NCI-H446 treated with DMSO at 0.1 percent for 48 hours (cell line): ENCODE measurements at places on chromosomes 1 and 21.

GRCh38 chr1:100643471-100644196 lies 75.9 kb upstream of the VCAM1 start:
- no peak for DNase-seq

DNA sequence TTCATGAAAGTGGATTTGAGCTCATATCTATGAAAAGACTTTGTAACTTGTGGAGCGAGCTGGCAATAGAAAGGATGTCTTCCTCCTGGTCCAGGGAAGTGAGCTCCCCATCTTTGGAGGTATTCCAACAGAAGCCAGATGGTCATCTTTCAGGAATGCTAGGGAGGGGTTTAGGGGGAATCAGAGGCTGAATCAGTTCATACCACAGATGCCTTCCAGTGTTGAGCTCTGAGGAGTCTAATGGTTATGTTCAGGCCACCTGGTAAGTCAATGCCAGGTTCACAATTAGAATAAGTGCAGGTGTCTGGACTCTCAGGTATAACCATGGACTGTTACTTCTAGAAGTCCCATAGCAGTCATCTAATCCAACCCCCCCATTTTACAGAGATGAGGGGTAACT lies 119.1 kb downstream of the ACTL8 start:
- DNase-seq, result peak; percentile 52

GRCh38 chr1:16969057-16969611 lies 11.3 kb downstream of the MFAP2 start:
- DNase-seq, result no peak

DNA sequence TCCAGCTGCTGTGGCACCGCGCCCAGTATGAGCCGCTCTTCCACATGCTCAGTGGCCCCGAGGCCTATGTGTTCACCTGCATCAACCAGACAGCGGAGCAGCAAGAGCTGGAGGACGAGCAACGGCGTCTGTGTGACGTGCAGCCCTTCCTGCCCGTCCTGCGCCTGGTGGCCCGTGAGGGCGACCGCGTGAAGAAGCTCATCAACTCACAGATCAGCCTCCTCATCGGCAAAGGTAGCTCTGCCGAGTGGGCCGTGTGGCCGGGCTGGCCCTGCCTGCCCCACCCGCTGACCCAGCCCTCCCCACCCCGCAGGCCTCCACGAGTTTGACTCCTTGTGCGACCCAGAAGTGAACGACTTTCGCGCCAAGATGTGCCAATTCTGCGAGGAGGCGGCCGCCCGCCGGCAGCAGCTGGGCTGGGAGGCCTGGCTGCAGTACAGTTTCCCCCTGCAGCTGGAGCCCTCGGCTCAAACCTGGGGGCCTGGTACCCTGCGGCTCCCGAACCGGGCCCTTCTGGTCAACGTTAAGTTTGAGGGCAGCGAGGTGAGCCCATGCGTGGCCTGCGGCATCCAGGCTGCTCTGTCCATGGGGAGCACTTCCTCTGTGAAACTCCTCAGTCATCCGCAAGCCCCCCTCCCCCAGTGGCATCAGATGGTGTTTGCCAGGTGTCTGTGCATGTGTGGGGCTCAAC lies 64.2 kb downstream of the PIK3CD start:
- DNase-seq, result no peak

GRCh38 chr21:17550671-17551308 lies 37.9 kb downstream of the CXADR start:
- DNase-seq, result no peak

- DNase-seq, result no peak
Observed at GRCh38 chr1:213976665-213977485, 10.9 kb upstream of the PROX1 start.

DNA sequence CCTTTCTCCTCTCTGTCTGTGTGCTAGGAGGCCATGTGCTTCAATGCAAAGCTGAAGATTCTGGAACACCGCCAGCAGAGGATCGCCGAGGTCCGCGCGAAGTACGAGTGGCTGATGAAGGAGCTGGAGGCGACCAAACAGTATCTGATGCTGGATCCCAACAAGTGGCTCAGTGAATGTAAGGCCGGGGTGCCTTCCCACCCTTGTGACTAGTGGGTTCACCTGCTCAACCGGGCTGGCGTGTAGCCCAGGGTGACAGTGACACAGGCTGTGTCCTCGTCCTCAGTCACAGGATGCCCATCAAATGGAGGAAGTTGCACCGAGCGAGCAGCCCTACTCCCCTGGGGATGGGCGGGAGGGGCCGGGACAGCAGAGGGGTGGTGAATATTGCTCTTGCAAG lies 544.1 kb downstream of the KIF26B start:
- no peak for DNase-seq

- peak; percentile 46 for DNase-seq
Observed at GRCh38 chr1:197521118-197521739, 253.2 kb downstream of the CRB1 start.

DNA sequence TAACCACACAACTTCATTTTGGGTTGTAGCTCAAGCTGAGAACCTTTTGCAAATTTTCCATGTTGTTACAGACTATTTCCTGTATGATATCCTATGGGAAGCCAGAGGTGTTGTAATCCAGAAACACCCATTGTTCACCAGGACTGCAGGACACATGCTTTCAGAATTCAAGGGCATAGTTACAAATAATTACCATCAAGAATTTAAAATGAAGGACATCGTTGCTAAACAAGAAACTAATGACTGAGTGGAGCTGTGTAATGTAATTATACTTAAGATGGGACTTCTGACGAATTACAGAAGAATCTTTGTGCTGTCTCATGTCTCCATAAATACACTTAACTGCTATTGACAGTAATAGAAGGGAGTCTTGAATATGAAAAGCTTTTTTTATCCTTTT lies 47.6 kb upstream of the HOOK1 start:
- no peak for DNase-seq

- peak; percentile 31 for DNase-seq
Observed at GRCh38 chr1:22778862-22779520, 68.4 kb downstream of the EPHB2 start.

DNA sequence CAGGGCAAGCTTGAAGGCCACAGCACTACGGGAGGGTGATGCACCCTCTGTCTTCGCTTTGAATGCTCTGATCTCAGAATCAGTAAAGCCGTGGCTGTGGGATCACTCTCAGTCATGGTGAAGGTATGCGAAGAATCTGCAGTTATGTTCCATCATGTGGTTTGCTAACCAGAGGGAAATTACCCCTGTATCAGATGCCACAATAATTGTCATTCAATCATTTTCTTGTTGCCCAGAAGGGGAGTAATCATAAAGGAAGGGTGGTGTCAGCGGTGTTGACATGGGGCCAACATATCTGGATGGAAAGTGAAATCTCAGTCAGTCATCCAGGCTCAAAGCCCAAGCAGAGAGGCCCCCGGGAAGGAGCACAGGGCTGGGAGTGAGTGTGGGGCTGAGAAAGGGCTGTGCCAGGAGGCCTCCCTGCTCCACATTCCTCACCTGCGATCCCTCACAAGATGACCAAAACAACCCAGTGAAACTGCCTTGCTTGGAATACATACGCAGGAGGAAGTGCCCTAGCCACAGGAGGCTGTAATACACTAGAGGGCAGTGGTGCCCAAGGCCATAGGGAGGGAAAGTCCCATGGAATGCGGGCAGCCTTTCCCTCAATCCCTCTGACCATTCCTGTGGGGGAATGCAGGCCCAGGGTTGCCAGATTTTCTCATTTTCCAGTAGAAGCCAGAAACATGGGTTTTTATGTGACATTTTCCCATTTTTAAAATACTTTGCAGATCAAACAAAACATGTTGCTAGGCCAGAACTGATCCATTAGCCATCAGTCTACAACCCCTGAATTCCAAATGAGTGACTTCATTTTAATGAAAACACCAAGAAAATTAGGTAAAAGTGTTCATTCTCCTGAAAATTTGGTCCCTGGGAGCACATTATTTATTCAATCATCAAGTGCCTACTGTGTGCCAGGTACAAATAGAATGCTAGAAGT lies 95.7 kb upstream of the VANGL1 start:
- DNase-seq, result no peak

DNA sequence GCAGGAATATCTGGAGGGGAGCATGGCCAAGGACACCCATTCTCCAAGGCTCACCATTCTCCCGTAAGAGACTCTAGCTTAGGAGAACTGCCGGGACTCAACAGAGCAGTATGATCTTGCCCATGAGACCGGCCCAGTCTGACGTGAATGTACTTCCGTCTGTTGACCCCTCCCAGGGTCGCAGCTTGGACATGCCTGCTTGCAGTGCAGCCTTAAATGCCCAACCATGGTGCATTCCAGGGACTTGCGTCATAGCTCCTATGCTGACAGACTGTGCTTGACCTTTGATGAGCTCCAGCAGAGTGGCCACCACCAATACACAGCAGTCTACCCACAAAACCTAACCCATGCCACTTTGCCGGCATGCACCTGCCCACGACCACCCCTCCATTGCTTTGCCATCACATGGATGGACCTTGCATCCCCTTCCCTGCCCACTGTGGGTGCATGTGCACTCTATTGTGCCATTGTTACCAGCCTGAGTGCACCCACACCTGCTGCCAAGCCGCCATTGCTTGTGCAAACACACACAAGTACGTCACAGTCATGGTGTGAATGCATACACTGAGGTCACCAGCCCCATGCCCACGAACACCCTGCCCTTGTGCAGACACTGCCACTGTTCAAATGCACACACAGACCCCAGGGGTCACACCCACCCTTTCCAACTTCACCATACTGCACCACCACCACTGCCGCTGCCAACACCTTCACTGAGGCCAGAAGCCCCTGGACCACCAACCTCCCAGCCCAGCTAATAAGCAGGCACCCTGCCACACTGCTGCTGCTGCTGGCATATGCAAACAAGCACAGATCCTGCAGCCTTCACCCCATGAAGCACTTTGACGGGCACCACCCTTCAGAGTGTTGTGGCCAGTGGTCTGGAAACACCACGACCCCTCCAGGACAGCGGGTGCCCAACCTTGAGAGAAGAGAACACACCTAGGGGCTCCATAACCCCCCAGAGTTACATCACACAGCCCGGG lies 1141.3 kb downstream of the BRINP3 start:
- DNase-seq, result no peak

DNA sequence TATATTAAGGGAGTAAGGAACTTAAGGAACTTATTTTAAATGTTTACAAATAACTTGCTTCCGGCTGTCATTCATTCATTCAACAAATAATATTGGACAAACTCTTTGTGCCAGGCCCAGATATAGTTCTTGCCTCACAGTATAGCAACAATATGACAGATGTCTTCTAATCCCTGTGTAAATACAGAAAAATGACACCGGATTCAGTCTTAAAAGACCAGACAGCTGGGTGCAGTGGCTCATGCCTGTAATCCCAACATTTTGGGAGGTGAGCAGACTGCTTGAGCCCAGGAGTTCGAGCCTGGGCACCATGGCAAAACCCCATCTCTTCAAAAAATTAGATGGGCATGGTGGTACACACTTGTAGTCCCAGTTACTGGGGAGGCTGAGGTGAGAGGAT lies 23.7 kb downstream of the EIF2B3 start:
- peak; percentile 39 for DNase-seq

DNA sequence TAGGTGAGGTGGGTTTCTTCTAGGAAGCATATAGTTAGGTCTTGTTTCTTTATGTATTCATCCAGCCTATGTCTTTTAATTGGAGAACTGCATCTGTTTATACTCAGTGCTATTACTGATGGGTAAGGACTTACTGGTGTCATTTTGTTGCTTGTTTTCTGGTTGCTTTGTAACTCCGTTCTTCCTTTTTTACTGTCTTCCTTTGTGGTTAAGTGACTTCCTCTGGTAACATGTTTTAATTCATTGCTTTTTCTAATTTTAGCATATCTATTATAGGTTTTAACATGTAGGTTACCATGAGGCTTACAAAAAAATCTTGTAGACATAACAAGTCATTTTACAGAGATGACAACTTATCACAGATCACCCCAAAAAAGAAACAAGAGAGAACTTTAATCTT lies 160.8 kb downstream of the VAV3 start:
- DNase-seq, result no peak

GRCh38 chr1:235343726-235344125 lies 15.4 kb downstream of the GGPS1 start:
- no peak for DNase-seq

DNA sequence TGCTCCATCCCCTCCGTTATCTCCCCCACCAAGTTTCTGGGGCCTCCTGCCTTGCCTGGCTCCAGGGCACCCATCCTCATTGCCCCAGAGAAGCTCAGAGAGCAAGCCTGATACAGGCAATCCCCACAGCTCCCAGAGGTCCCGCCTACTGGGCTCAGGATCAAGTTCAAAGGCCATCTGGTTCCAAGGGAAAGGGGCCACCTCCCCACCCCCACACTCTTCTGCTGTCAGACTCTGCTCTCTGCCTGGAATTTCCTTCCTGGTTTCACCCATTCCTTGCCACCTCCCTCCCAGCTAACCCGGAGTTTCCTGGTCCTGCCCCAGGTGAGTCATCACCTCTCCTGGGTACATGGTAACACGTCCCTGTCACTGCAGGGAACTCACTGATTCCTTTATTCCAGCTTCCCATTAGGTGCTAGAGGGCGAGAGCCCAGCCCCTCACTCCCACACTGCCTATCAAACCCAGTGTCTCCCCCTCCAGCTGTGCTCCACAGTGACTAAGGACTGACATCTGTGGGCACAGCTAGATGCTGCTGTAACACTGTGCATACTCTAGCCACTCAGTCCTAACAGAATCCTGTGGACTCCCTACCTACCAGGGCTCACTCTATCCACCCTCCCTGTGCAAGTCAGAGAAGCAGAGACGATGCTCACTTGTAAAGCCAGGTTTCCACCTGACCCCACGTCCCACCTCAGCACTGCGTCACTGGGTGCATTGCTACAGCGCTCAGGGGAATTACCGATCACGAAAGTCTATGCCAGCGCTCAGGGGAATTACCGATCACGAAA lies 21.8 kb downstream of the RSPH1 start:
- DNase-seq, result no peak

DNA sequence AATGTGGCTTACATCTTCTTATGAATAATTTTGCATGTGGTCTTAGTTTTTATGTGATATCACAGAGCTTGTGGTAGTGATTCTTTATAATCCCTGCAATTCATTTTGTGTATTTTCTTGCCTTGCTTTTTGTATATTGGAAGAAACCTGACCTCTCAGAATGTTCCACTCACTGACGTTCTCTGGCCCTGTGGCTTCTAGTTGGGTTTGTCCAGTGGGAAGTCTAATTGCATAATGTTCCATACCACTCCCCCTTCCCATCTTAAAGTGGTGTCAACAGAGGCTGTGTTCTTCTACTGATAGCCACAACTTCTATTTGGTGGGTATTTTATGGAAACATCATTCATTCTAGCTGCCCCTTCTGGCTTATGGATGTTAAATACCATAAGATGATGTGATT lies 225.3 kb downstream of the BACH1 start:
- DNase-seq, result no peak

DNA sequence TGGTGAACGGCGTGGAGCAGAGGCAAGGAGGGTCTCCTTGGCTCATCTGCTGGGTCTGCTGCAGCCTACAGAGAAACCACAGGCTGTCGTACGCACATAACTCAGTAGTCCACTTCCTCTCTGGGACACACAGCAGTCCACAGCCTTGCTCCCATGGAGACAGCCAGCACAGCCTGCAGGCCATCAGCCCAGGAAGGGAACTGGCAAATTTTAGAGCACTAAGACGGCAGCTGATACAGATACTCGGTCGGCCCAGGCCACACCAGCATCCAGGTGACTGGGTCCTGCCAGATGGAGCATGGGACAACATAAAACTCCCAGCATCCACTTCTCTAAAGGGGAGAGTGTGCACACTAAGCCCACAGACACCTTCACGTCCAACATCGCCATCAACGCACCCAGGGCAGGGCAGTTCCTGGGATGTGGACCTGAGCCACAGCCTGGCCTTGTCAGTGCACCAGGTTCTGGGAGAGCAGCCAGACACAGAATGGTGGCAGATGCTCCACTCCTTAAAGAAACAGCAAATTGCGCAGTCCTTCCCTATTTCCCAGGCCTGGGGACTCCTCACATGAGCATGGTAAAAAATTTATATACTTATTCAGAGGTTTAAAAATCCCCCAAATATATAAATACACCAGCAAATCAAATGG lies 247.1 kb upstream of the RAB4A start:
- peak; percentile 77 for DNase-seq

- no peak for DNase-seq
Observed at GRCh38 chr1:185480545-185480944, 163.5 kb upstream of the IVNS1ABP start.
